ENCODE measurements at places on chromosomes 3 and 15.

DNA sequence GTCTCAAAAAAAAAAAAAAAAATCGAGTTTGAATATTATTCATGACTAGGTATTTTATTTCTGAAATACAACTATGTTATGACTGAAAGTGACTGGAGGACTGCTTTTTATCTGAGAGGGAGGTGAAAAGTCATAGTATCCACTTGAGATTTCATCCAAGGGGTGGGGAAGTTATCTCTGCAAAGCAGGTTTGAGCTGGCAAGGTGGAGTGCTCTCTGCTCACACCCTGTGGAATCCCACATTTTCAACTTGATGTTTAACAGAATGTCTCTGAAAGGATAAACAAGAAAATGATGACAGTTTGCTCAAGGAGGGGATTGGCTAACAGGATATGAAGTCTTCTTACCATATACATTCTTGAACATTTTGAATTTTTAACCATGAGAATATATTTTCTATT is 27.3 kb upstream of the SEC62 start:
- DNase-seq: no peak

DNA sequence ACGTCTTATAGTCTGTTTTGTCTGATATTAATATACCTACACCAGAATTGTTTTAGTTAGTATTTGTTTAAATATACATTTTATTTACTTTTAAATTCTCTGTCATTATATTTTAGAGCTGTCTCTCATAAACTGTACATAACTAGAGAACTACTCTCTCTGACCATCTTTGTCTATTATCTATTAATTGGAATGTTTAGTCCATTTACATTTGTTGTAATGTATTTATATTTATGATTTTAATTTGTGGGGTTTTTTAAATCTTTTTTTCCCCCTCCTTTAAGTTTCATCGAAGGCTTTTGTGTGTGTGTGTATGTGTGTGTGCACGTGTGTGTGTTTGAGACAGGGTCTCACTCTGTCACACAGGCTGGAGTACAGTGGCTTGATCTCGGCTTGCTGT is 47.1 kb downstream of the ITPR1 start:
- no peak for DNase-seq

DNA sequence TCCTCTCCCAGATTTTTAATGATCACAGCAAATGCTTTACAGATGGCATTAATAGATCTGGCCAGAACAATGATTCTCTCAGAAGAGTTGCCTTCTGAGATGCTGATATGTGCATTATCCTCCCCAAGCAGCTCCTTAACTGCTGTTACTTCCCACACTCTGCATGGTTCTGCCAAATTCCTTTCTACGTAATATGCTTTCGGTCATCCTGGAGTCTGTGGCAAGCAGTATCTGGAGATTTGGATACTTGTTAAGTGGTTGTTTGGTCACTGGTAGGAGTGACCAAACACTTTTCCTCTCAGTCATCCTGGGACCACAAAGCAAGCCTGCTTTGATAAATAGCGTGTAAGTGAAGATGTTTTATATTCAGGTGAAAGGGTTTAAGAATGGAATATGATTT is 71.1 kb upstream of the CCNL1 start:
- no peak for DNase-seq

DNA sequence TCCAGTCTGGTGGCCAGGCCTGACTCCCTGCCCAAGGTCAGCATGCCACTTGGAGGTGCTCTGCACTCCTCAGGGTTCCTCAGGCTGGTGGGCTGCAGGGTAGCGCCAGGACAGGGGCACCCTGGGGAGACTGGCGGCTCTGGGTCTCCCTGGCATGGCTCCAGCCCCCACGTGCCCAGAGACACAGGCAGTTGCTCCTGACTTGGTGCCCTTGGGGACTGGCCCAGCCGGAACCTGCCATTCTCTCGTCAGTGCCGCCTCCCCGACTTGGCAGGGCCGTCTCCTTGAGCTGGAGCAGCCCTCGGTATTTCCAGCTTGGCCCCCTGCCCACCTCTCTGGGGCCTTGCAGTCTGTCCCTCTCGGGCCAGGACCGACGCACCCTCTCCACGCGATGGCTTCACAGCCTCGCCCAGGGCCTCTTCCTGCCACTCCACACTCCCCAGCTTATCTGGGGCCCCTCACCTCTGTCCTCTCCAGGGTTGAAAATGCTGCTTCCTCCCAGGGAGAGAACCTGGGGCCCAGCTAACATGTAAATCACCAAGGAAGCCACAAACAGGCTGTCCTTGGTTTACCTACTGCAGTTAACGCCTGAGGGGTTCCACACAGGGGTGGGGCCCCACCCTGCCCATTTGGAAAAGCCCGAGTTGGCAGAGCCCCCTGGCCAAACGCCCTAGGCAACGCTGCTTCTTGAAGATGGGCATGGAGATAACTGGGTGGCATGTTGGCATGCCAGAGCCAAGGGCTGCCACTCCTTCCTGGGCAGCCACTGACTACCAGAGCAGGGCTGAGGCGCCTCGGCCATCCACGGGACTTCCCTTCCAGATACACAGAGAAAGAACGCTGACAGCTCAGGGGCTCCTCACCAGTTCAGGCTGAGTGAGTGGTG is 61.4 kb downstream of the SMAD6 start:
- DNase-seq: no peak

GRCh38 chr15:70046679-70047369 is 50.9 kb downstream of the TLE3 start:
- no peak for DNase-seq

- no peak for DNase-seq
Measured at GRCh38 chr3:49024449-49024848, 2.5 kb downstream of the NDUFAF3 start.

DNA sequence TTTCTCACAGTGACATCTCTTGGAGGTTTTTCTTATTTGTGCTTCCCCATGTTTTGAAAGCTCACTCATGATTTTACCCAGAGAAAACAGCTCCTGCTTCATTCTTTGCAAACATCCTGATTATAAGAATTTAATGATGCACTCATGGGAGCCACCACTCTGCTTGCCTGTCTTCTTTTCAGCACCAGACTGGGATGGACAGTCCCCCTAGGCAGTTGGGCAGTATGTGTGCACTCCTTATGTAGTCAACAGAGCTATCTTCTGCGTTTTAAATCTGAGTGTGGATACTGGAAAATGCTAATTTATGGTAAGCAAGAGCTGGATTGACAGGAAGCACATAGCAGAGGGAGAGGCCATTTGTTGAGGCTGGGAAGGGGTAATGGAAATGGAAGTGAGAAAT is 276.1 kb downstream of the AGBL1 start:
- DNase-seq: no peak

- DNase-seq: no peak
Measured at GRCh38 chr3:94081884-94082283, 19.0 kb downstream of the NSUN3 start.

DNA sequence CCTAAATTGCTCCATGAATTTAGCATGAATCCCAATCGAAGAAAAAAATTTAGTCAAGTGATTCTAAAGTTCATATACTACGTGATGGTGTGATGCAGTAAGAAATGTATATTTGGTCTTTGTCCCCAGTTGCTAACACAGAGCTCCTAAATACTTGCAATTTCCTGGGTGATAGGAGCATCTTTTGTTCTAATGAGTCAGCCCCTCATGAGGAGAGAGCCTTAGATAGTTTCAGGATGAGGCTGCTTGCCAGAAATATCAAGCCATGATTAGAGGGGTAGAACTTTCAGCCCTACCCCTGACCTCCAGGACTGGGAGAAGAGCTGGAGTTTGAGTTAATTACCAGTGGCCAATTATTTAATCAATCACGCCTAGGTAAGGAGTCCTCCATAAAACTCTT is 170.2 kb downstream of the PDE8A start:
- no peak for DNase-seq

DNA sequence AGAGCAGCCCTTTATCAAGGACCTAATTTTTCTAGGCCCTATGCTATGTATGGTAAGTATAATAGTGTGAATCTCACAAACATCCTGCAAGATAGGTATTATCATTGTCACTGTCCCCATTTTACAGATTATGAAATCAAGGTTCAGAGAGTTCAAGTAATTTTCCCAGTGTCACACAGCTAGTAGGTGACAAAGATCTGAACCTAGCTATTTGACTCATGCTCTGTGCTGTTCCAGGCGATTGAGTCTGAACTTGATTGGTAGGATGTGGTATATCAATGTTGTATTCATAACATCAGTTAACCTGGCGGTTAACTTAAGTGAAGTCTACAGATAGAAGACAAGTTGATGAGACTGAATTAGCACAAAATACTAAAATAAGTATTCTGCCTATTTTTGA is 229.9 kb downstream of the CHST2 start:
- DNase-seq: no peak

- DNase-seq: no peak
Measured at GRCh38 chr3:71355862-71356261, 227.7 kb downstream of the FOXP1 start.

GRCh38 chr3:160784853-160785252 is 28.8 kb downstream of the PPM1L start:
- DNase-seq: no peak

- DNase-seq: no peak
Measured at GRCh38 chr3:123652342-123652984, 67.6 kb upstream of the HACD2 start.

GRCh38 chr3:16370872-16371740 is 106.1 kb downstream of the OXNAD1 start:
- DNase-seq: no peak

DNA sequence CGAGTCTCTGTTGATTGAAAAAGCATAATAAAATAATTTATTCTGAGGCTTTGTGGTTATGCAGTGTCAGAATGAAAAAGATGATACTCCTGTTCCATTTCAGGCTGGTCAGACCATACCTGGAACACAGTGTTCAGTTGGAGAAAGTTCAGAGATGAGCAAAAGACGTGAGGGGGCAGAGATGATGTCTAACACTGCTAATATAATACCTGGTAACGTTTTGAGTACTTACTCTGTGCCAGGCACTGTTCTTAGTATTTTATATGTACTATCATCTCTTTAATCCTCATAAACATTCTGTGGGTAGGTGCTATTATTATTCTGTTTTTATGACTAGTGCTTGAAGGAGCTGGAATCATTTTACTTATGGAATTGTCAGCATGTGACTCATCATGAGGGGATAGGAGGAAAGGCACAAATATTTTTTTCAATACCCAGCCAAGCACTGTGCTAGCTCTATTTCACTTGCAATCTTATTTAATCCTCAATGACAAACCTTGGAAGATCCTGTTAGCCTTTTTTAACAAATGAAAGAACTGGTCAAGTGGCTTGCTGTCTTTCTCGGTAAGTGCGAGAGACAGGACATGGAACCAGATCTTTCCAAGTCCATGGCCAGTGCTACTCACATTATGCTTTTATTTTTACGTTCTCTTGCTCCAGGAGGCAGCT is 31.8 kb downstream of the IQGAP1 start:
- DNase-seq: no peak

DNA sequence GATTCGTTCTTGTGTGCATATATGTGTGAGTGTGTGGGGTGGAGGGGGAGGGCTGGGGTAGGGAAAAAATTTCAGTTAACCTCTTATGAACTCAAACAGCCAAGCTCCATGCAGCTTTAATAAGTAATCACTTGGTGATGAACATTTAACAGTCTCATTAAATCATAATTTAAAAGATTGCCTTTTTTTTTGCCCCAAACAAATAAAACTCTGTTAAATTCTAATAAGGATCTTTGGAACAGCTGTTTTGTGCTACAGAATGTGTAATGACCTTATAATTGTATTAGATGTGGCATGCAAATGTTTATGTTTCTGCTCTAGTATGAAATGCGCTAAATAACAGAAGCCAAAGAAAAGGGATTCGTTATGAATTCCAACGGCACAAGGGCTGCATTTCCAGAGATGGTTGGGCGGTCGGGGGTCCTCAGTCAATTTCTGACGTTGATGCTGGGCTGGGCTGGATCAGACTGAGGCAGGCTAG is 80.0 kb upstream of the RORA start:
- no peak for DNase-seq

GRCh38 chr3:83873550-83873949 is 1085.2 kb upstream of the CADM2 start:
- DNase-seq: no peak

GRCh38 chr3:52401551-52401950 is 43.4 kb downstream of the SEMA3G start:
- DNase-seq: no peak

DNA sequence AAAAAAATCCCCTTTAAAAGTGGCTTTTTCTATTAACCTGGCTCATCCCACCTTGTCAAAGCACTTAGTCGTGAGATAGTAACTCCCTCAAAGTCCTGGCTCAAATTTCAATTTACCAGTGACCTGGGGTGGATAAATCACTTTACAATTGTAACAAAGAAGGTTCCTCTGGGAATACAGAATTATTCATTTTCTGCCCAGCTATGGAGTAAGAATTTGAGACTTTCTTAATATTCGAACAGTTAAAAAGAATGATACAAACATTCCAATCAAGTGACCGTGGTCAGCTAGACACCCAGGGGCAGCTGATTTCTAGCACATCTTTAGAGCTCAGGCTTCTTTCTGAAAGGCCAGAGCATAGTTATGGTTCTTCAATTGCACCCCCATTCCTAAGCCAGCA is 291.0 kb upstream of the TGFBR2 start:
- no peak for DNase-seq

DNA sequence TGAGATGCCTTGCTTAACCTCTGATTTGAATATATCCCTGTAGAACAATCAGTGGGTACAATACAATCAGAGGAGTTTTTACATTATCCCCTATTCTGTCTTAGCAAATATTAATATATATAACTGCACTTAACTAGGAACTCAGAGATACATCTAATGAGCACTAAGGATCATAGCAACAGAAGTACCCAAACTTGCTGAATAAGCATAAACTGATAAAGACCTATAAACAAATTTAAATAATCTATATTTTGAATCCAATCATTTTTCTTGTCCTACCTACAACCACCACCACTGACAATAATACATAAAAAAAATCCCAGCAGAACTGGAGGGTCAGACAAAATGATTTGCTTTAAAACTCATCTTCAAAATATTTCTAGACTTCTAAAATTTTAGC is 106.2 kb downstream of the ATP8B4 start:
- DNase-seq: no peak

DNA sequence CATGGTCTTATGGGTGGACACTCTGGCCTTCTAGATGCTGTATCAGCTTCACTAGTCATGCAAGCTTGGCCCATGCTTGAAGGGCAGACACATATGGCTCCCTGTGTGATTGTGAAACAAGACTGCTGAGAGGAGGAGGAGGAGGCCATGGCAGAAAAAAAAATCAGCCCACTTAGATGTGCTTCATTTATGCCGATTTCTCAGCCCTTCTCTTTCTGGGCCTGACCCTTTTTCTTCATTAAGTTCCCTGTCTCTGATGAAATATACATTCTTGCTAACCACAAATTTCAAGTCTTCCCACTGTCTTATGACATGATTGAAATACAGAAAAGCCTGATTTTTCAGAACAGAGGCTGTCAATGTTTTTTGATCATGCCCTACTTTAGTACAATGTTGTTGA is 213.0 kb upstream of the FEZF2 start:
- no peak for DNase-seq

DNA sequence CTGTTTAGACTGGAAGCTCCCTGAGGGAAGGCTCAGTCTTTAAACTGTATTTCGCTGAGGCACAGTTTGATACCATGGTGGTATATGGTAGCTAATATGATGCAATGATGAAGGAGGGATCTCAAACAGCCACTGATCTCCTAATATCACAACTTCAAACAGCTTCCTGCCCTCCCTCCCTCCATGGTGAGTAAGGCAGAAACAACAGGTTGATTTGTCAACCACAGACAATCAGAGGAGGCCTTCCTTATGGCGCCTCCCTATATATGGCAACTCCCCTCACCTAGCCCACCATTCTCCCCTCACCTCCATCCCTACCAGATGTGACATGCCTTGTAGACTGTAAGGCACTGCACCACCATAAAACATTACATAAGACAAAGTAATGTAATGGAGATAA is 316.5 kb upstream of the ICE2 start:
- DNase-seq: no peak
